Skin of body (tissue), 3 donors: ENCODE measurements at places on chromosomes 7 and 10.

DNA sequence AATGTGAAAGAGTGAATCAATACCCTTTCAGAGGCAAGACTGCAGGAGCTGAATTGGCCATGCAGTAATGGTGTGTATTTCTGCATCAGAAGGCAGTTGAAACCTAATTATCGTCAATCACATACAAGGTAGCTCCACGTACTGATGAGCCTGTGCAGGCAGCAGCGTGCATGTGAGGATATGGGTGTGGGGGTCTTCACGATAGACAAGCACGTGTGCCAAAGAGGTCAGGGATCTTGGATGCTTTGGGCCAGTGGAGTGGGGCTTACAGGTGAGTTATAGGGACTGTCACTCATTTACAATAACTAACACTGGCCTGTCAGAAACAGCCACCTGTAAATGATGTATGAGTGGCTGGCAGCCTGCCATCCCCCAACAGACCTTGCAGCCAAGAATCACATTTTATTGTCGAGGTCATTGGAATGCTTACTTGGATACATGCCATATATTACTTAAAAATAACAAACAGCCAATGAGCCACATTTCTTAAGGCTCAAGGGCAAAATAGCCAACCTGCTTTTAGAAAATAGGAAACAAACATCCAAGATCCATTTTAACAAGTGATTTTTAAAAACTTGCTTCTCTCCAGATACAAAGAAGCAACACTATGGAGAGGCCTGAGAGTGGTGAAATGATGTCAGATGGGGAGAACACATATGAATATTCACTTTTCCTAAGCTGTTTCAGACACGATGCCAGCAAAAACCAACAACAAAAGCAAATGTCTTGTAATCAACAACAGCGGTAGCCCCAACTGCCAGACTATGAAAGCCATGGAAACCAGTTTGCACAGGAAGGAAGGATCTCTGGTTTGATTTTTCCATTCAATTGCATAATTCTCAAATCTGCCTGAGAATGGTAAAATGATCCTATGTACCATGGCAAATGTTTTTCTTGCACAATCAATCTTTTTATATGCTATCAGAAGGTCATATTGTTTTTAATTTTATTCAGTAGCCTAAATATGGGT, 210.7 kb downstream of the SKAP2 start:
- DNase-seq = no peak

DNA sequence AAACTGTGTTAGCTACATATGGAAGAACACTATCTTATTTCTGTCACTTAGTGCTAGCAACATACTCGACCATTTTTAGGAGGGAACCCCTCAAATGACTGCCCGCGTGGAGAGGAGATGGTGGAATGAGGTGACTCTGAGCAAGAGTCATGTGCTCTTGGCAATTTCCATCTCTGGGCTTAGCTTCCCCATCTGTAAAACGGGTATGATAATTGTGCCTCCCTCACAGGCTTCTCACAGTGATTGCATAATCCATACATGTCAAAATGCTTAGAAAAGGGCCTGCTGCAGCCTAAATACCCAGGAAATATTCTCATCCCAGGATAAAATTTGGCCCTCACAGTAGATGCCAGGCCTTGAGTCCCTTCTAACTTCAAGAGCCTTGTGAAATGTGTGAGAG, 86.6 kb downstream of the WDFY4 start:
- DNase-seq = no peak

DNA sequence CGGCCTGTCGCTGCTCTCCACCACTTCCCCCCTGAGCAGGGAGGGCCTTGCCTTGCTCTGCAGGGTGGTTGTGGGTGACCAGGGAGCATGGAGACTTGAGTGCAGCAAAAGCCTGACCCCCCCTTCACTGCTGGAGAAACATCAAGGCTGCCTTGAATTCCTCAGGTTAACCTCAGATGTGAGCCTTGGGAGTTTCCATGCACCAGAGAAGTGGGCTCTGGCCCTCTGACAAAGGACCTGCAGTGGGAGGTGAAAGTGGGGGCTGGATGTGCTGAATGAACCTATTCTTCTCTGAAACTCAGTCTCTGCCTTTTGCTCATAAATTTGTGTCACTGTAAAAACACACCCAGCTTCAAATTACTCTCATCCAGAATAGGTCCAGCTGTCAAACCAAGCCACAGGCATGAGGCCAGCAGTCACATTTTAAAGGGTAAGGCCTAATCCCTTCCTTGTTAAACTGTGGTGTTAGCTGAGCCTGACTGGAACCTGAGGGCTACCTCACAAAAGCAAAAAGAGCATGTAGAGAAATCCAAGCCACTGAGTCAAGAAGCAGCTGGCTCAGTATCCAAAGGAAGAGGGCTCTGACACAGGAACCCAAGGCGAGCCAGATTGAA, 356.8 kb downstream of the CCSER2 start:
- no peak for DNase-seq

DNA sequence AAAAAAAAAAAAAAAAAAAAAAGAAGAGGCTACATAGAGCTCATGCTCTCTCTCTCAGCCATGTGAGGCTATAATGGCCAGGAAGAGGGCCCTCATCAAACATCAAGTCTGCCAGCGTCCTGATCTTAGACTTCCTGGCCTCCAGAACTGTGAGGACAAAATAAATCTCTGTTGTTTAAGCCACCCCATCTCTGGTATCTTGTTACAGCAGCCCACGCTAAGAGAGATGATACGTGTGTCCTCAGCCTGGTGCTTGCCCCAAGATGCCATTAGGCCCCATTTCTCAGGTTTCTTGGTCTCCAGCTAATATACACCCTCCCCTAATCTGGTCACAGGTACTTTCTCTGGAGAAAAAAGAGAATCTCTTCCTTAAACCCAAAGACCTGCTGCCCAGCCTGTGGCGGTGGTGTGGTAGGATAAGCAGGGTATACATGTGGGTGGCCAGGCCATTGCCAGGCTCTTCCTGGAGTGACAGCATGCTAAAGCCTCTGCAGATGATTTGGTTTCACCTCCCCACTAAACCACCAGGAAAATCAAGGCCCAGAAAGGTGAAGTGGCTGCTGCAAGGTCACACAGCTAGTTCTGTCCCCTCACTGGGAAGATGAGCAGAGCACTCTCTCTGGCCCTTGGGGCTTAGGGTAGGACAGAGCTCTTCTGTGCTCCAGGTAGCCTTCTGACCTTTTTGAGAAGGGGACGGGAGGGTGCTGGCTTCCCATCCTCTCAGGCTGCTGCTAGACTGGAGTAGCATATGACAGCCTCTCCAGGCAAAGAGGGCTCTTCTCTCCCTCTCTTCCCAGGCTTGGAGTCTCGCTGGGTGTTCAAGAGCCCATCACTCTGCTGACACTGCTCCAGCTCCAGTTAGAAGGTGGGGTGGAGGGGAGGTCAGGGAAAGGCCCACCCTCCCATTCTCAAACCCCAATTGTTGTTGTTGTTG, 5.2 kb downstream of the SPOCK2 start:
- no peak for DNase-seq

- DNase-seq = no peak
These were observed 714.8 kb upstream of the GALNT17 start for GRCh38 chr7:70416986-70417655.

- no peak for DNase-seq
These were observed 42.7 kb downstream of the C10orf143 start for GRCh38 chr10:130067893-130068292.

- DNase-seq = no peak
These were observed 22.5 kb upstream of the HIBADH start for GRCh38 chr7:27685209-27685608.

GRCh38 chr7:142131439-142132185, 20.1 kb downstream of the MGAM2 start:
- no peak for DNase-seq

DNA sequence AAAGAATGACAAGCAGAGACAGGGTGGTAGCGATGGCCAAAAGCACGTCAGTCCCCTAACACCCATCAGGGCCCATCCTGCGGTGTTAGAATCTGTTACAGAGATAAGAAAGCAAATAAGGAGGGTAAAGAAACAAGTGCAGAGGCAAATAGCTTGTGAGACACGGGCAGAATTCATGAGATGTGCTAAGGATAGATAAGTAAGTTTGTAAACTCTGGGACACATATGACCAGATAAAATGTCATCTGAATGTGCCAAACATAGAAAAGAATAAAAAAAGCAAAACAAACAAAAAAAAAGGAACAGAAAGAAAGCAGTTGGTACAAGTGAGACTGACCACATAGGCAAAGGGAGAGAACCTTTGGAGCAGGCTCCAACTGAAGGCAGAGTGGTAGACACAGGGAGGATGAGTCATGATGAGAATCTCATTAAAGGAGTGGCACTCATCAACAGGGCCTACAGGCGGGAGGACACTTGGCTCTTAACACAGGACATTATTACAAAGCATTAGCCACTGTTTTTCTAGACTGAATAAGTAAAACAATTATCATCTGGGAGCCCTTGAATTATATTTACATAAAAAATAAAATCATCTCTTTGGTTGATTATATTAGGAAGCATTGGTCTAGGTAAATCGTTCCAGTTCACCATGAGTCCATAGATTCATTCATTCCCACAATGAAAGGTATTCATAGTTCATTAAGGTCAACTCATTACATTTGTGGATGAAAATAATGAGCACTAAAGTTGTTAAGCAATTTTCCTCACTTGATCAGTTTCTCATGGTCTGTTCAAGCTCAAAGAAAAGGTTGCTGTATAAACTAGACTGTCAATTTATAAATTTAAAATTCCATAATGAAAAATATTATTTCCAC, 21.5 kb upstream of the EPHB6 start:
- no peak for DNase-seq

DNA sequence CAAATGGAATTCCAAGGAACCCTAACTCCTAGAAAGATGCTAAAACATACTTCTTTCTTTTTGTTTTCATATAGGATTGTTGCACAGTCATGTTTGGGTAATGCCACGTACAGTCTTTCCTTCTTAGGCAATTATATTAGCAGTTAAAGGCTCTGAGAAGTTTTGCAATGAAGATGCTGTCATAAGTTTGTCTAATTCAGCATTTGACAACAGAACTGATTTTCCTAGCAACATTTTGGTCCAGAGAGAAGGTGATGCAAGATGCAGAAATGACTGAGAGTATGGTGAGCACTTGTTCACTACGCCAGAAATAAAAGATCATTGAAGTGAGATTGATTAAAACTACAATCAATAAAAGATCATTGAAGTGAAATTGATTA, 184.0 kb upstream of the PLXNA4 start:
- DNase-seq = no peak

GRCh38 chr7:90720984-90721760, 125.1 kb downstream of the CDK14 start:
- peak; percentile 58 for DNase-seq

DNA sequence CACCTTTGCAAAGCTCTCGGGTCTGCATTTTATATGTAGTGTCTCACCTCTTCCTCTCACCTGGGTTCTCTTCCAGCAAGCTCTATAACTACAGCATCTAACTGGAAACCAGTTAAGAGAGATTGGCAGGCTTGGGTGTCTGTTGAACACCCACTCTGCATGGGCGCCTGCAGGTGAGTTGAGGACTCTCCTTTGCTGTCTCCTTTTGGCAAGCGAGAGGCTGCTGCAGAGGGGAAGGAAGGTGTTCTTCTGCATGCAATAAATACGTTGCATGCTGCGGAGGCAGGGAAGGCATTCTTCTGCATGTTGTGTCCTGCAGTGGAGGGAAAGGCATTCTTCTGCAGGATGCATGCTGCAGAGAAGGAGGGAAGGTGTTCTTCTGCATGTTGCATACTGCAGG, 81.4 kb upstream of the ADAM12 start:
- no peak for DNase-seq

DNA sequence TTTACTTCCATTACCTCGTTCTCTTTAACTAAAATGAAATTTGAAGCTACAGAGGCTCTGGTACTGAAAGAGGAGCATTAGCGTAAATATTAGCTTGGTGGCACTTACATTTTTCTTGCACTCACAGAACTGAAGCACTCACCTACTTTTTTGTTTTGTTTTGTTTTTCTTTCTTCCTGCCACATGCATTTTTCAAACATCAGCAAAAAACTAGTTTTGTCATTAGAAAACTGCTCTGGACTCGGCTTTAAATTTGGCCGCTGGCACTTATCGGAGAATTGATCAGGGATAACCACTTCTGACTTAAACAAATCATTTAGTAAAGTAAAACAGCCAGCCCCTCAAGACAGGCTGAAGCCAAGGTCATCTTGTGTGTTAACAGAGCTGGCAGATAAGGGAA, 216.3 kb downstream of the SFMBT2 start:
- DNase-seq = no peak

DNA sequence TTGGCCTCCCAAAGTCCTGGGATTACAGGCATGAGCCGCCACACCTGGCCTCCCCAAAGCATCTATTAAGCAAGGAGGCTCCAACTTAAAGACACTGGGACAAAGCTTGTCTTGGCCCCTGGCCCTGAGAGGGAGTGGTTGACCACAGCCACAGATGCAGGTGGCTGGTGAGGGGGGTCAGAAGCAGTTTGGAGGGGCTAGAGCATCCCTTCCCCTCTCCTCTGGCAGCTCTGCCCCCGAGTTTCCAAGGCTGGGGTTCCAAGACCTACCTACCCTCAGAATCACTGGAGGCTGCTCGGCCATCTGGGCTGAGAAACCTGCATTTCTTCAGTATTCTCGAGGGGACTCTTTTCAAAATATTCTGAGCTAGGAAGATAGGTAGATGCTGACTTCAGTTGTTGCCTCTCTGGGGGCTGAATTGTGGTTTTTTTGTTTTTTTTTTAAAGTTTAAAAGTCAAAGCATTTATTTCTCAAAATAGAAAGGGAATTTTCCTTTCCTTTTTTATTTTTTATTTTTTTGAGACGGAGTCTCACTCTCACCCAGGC, 32.6 kb downstream of the DDIT4 start:
- no peak for DNase-seq

- no peak for DNase-seq
These were observed 145.3 kb downstream of the GLI3 start for GRCh38 chr7:42091461-42092291.

GRCh38 chr10:1516492-1517165, 220.7 kb downstream of the ADARB2 start:
- no peak for DNase-seq
